NCI-H146 (cell line): ENCODE measurements at places on chromosomes 16 and 17.

DNA sequence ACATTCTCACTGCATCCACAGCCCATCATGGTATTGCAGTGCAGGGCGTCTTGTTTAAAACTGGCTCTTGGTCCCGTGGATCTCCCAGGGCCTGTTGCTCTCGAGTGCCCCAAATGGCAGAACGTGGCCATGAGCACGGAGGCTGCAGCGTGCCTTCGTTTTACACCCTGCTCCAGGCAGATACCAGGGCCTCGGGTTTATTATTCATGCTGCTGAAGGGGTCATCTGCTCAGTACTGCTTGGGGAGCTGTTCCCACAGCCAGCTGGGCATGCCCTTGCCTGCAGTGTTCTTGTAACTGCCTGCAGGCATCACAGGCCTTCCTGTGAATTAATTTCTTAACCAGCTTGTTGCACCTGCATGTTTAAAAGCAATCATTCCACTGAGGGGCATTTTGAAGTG is 129.7 kb upstream of the CHMP6 start:
- peak; percentile 65 for DNase-seq

DNA sequence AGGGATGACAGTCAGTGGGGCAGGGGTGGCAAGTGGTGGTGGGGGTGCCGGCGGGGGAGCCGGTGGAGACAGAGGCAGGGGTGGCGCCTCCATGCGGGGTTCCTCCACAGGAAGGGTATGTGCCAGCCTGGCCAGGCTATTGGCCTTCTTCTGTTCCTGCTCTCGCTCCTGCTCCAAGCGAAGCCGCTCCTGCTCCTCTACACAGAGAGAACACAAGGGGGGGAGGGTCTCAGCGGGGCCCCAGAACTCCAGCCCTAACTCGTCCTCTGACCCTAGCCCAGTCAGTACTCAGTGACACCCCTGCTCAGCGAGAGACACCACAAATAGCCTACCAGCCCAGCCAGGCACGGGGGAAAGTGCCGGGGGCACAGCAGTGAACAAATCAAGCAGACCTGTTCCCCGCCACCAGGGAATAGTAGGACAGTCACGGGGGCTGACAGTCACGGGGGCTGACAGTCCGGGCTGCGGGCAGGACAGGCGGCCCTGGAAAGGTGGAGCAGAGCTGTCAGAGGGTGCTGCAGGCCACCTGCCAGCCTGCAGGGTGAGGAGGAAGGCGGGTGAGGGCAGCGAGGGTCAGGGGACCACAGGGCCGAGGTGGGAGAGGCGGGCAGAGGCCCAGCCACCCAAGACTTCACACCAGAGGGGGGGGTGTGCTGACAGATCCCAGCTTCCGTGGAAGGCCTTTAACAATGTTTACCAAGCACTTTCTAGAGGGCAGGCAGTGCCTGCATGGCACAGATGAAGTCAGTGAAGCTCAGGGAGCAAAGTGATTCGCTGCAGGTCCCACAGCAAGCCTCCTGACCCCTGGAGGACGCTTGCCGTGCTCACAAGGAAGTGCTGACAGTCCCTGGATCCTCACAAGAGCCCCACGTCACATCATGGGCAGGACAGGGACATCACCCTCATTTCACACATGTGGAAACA is 5.3 kb downstream of the MNT start:
- no peak for DNase-seq

GRCh38 chr16:7397901-7398300 is 65.3 kb downstream of the RBFOX1 start:
- no peak for DNase-seq

DNA sequence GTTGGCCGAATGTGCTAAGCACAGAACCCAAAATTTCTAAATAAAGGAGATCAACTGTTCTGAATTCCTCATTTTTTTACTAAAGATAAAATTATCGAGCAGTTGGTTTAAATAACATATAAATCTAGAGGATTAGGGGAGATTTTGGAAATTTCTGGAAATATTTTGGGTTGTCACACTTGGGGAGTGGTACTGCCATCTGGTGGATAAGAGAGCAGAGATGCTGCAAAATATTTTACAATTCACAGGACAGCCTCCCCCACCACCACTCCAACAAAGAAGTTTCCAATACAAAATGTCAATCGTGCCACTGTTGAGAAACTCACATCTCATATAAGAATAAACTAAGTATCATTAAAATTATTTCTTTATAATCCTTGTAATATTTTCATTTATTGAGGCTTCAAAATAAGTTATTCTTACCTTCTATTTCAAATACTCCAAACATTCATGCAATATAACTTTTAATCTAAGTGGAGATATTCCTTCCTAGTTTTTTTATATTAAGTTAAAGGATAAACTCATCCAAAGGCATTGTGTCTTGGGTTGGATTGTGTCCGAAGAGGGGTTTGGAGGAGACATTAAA is 17.0 kb upstream of the ABCA8 start:
- no peak for DNase-seq

DNA sequence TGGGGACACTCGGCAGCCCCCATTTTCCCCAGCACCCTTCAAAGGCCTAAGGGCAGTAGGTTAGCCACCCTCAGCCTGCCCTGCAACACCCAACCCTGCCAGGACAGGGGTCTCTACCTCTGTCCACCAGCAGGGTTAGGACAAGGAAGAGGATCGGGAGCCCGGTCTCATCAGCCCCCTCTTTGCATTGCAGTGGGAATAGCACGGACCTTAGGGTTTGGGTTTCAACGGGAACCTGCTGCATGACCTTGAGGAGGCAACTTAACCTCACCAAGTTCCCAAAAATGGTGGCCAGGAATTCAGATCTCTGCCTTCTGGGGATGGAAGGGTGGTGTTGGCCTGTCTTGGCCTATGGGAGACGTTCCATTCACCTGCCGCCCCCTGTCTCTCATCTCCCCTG is 20.2 kb upstream of the SPPL2C start:
- DNase-seq: no peak

DNA sequence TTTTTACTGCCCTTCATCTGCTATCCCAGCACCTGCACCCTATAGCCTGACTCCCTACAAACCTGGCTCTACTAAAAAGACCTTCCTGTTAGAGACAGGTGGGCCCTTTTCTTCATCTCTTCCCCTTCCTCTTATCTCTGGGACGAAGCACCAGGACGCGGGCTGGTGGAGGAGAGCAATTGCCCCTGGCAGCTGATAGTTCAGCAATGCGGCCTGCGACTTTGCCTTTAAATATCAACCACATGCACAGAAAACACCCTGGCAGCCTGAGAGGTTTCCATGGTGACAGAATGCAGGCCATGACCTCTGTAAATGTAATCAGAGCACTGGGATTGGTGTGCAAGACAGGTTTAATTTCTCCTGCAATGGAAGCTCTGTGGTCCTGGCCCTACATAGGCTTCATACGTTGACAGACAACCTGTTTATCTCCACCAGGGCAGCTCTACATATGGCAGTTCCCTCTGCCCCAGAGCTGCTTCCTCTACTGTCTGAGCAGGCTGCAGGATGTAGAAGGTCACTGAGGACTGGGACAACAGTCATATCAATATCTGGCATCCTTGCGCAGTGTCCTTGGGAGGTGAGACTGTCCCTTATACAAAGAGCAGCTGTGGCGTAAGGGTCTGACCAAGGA is 10.0 kb upstream of the SKAP1 start:
- DNase-seq: peak; percentile 51

DNA sequence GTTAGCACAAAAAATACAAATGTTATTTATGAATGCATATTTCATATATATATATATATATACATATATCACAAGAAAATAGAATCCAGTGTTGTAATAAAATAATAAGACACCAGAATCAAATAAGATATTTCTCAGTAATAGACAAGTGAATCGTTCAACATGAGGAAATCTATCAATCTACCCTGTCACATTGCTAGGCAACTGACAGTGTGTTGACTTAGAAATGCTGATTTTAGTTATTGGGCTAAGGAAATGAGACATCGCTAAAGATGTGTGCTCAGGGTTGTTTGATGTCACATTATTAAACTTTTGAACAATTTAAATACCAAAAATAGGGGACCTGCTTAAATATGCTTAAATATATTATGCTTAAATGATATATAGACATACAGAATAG is 49.9 kb upstream of the DNAH9 start:
- no peak for DNase-seq

GRCh38 chr16:6804461-6804860 is 528.2 kb upstream of the RBFOX1 start:
- no peak for DNase-seq

- no peak for DNase-seq
Measured at GRCh38 chr16:67555795-67556212, 6.5 kb upstream of the CTCF start.

- no peak for DNase-seq
Measured at GRCh38 chr17:77381185-77381700, 240.5 kb downstream of the SEC14L1 start.

DNA sequence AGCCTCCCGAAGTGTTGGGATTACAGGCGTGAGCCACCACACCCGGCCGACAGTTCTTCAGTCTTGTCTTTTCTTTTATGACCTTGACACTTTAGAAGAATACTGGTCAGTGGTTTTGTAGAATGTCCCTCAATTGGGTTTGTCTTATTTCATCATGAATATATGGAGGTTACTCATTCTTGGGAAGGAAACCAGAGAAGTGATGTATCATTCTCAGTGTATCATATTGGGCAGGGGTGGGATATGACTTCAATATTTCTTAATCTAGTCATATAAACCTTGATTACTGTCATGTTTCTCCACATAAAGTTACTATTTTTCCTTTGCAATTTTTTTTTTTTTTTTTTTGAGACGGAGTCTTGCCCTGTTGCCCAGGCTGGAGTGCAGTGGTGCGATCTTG is 36.9 kb downstream of the SNTB2 start:
- DNase-seq: no peak

DNA sequence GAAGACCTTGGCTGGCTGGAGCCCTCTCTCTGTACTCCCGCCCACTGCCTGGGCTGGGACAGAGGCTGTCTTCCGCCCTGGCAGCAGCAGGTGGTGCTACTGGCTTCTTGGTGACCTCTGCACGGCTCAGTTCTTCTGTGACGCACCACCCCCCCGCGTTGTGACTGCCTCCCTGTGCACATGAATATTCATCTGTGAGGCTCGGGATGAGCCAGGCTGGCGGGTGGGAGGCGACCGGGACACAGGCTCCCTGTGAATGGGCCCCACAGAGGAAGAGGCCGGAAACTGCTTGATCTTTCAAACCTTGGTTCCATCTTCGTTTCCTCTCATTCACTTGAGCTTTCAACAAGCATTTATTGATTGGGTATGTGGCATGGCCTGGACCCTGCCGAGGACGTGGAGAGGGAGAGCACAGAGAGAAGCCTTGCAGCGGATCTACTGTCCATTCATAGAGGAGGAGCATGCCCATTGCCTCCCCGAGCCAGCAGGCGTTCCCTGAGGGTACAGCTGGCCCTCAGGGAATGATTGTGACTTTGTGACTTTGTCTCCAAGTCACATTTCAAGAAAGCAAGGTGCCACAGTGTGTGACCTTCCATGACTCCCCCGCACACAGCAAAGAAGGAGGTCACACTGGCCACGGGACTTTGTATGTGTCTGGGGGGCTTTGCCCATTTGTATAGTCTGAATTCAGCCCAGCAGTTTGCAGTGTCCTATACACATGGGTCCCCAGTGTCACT is 45.0 kb downstream of the B9D1 start:
- DNase-seq: peak; percentile 80

GRCh38 chr17:36705874-36706731 is 104.7 kb downstream of the MRM1 start:
- peak; percentile 68 for DNase-seq

DNA sequence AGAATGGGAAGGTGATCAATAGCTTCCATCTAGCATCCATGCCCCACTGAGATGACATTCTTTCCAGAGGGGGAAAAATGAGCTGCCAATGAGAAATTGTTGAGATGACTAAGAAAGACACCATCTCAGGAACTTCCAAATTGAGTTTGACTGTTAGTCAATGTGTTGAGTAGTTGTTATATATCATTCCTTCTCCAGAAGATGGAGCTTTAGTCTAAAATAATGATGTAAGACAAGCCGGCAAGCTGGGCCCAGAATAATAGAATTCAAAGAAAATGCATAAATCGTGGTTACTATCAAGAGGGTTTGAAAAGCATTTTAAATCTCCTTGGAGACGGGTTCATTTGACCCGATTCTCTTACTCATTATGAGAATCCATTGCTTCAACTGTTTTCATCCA is 71.0 kb upstream of the ATF7IP2 start:
- DNase-seq: no peak

GRCh38 chr17:40111221-40112128 is 10.3 kb upstream of the MSL1 start:
- peak; percentile 89 for DNase-seq

DNA sequence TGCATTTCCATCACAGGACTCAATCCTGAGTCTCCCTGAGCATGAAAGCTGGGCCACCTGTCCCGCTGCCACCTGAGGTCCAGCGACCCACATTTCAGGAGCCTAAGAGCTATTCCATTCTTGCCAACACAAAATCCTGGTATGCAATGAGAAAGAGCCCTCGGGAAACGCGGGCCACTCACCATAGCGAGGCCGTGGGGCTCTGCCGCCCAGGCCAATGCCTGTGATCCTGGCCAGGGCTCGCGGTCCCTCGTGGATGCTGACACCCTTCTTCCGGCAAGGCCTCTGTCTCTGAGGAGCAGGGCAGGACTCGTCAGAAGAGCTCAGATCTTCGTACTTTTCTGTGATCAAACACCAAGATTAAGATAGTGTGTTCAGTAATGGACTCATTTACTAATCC is 11.6 kb downstream of the NUDT16L1 start:
- no peak for DNase-seq

DNA sequence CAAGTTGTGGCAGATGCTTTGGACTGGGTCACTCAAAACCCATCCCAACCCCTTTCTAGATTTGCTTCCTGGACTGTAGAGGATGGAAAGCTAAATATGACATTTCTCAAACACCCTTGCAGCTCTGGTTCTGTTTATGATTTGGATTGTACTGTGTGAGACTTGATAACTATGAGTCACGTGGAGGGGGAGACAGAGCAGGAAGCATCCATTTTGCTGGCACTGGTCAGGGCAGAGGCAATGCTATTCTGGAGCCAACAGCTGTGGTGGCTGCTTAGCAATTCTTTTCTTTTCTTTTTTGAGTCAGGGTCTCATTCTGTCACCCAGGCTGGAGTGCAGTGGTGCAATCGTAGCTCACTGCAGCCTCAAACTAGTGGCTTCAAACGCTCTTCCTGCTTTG is 13.6 kb upstream of the TERF2 start:
- no peak for DNase-seq

DNA sequence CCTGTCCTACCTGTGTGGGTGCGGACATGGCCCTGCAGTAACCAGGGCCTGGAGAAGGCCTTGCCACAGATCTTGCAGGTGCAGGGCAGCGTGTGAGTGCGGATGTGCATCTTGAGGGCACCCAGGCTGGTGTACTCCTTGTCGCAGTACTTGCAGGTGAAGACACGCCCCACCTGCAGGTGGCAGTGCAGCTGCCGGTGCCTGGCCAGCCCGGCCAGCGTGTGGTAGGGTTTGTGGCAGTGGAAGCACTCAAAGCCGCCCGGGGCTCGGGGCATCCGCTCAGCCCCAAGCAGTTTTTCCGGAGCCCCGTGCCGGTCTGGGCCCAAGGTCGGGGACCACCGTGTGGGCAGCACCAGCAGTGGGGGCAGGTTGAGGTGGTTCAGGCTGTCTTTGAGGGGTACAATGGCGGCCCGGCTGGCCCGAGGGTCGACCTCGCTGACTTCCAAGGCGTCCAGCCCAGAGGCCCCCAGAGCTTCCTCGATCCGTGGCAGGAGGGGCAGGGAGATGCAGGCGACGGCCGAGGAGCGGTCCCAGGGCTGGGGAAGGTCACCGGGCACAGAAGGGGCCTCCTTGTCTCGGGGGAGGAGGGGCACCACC is 5.1 kb downstream of the SNAI3 start:
- no peak for DNase-seq
